ENCODE measurements at places on chromosomes 6 and 20.
A peak's percentile ranks its signal among the peaks of the same experiment; 100 is the strongest.

DNA sequence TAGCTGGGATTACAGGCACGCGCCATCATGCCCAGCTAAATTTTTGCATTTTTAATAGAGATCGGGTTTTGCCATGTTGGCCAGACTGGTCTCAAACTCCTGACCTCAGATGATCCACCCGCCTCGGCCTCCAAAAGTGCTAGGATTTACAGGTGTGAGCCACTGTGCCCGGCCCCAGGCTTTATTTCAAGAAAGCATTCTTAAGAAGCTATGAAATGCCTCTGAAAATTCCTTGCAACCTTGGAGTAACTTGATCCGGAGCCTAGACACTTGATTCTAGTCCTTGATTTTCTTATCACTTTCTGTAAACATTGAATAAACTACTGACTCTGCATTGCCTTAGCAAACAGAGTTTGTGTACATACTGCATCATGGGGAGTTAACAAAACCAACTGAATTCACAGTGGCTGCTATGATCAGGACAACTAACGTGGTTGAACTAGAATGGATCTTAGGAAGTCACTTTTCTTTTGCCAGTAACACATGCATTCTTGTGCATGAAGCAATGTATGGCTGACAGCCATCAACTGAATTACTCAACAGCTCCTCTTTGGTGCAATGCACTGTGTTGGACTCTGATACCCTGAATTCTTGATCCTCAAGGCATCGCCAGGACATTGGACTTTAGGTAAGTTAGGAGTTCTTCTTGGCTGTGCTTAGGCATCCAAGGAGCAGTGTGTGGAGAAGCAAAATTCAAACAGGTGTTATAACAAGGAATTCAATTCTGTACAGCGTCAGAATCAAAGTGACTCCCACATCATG lies 102.8 kb upstream of the TMEM170B start:
- no peak for DNase-seq

DNA sequence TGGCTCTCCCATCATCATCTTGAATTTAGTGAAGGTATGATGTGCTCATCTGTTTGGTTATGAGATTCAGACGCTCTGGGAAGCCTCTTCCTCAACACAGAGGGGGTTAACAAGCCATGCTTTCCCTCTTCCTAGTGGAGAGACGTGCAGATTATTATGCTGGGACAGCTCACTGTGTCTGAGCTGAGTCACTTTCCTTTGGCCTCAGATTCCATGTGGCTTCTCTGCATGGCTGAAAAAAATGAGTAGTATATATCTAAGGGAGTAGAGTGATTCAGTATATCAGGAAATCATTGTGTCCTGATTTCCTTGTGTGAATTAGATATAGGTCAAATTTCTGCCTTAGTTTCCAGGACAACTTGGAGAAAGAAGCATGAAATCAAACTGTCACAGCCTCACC lies 52.6 kb downstream of the FIG4 start:
- DNase-seq, result peak; percentile 3

DNA sequence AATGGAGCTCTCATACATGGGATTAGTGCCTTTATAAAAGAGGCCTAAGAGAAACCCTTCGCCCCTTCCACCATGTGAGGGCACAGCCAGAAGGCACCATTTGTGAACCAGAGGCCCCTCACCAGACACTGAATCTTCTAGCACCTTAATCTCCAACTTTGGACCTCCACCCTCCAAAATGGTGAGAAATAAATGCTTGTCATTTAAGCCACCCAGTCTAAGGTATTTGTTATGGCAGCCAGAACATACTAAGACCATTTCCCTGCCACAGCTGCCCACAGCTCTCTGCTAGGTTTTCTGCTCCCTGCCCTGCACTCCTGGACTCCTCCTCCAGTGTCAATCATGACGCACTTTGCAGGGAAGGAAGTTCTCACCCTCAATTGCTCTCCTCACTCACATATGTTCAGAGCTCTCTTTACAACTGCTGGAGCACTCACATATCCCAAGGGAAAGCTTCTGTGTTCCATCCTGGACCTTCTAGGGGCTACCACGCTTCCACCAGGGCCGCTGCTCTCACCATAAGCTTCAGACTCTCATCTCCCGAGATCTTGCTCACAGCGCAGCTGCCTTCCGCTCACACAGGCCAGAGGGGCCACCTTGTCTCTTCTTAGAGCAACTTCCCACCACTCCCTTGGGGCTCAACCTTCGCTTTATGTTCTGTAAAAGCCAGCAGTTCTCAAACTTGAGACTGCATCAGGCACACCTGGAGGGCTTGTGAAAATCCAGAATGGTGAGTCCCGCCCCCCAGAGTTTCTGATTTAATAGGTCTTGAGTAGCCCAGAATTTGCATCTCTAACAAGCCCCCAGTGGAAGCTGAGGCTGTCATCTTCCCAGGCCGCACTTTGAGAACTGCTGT lies 1.6 kb upstream of the LY86 start:
- DNase-seq, result no peak

DNA sequence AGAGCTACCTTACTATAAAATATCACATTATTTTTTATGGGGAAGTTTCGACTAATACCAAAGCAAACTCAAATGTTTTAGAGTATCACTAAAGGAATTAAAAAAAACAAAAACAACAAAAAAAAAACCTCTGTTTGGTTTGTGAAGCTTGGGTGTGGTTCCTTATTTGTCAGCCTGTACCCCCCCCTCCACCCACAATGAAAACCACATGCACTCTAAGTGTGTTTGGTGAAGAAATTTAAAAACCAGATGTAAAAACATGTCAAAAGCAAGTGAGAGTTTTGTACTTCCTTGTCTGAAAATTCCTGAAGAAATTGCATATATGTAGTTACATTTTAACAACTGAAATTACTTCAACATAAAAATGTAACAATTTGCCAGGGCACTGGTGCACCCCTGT lies 3.1 kb downstream of the STK38 start:
- DNase-seq, result no peak

- peak; percentile 53 for DNase-seq
These were observed 248.0 kb downstream of the CDH26 start for GRCh38 chr20:60206259-60206658.

DNA sequence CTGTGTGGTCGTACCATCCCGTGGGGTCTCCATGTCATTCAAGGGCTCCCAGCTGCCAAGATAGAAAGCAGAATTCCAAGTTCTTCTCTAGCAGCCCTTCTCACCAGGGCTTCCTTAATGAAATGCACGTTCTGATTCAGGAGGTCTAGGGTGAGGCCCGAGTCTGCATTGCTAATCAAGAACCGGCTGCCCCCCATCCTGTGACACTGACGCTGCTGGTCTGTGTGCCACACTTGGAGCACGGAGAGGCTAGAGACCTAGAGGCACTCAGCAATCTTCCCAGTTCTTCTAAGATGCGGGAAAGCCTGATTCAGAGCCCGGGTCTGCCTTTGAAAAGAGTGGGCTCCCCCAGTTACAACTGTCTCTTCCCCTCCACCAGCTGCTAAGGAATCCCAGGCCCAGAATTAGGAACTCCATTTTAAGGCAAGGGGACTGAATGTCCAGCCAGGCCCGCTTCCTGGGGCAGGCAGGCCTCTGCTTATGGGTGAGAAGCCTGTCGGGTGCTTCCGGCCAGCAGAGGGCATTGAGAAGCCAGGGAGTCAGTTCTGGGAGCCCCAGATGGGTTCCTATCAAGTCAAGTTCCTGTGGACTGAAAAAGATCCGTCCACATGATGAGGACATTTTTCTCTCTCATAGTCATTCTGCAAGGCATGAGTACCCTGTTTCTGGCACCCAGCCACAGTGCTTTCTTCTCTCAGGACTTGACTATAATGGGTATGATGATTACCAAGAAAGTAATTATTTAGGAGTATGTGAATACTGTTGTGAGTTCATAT lies 69.8 kb upstream of the RIN2 start:
- peak; percentile 75 for DNase-seq

DNA sequence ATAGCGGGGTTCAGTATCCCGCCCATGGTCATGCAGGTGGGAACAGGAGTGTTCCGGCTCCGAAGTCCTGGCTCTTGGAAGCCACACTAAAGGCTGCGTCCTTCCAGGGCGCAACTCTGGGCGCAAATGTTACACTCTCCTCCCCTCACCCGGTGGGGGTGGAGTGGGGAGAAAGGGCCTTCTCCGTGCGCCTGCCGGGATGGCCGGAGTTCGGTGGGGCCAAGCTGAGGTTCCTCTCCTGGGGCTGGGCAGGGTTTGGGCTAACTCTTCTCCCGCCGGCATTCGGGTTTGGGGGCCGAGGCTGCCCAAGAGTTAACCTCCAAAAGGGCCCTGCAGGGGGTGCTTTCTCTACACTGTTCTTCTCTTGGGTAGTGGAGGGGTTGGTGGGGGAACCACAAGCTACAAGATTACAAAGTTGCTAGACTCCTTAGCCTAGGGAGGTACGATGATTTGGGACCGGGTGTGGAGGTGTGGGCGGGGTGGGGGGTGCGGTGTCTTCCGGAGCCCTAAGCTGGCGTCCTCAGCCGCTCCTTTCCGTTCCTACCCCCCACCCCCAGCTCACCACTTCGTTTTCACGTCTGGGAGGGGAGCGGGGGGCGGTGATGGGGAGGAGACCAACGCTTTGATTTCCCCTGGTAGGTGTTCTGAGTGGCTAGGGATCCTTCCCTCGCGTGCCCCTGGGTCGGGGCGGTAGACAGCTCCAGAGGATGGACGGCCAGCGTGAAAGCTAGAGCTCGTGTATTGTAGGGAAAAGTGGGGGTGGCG lies 12.3 kb downstream of the NRN1 start:
- DNase-seq, result no peak

DNA sequence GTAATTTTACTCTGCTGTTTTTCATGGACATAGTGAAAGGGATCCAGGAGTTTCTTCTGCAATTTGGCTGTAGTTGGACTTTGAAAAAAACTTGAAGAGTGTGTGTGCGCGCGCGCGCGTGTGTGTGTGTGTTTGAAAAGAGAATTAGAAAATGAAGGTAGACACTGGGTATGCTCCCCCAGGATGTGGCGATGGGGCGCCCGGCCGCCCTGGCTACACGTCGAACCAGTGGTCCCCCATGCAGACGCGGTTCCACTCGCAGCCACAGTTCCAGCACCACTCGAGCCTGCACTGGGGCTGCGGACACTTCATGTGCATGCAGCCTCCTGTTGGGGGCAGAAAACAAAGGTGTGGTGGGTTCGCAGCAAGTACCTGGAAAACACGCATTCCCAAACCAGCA lies 76.0 kb upstream of the AGPAT4 start:
- no peak for DNase-seq

- no peak for DNase-seq
These were observed 6.7 kb downstream of the AFDN start for GRCh38 chr6:167833396-167833763.

DNA sequence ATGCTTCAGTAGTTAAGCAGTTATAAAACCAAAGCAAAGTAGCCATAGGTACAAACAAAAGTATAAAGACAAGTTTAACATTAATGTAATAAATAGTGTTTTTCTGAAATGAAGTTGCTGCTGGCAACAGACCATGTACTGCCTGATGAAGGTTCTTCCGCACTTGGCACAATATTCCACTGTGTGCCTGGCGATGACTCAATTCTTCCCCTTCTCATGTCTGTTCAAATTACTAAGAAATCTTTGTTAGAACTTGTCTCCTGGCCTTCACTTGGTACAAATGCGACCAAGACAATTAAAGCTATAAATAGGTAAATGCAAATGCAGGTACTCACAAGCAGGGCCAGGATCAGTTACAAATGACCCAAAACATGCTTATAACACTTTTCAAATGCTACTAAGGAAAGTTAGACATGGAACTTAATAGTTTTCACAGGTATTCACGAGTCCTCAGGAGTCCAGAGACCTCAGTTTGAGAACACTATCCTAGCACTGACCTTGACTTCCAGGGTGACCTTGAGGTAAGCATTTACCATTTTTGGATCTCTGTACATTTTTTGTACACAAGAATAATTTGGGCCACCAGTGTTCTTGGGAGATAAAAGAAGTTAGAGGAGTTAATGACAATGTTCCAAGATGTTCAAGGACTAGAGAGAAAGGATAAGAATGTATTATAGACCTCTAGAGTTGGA lies 8.1 kb upstream of the DDR1 start:
- peak; percentile 64 for DNase-seq

DNA sequence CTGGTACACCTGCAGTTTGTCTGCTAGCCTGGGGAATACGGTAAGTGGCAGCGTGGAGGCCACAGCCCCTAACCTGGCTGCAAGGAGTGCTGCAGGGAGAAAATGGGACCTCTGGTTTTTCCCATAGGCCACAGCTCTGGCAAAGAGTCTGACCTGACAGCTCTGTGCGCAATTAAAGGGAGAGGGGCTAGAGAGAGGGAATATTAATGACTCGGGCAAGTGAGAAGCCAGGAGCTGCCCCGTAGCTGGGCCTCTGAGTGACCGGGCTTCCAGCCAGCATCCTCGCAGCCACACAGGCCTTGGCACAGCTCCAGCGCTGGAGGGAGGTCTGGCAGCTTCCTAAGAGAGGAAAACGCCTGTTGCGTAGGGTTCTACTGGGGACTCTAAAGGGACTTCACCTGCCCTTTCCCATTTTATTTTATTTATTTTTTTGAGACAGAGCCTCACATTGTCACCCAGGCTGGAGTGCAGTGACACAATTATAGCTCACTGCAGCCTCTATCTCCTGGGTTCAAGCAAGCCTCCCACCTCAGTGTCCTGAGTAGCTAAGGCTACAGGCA lies 18.2 kb upstream of the OCSTAMP start:
- DNase-seq, result peak; percentile 88

GRCh38 chr6:90273863-90274262 lies 22.8 kb downstream of the BACH2 start:
- DNase-seq, result no peak

- no peak for DNase-seq
These were observed 1201.6 kb upstream of the CITED2 start for GRCh38 chr6:140576004-140576555.

DNA sequence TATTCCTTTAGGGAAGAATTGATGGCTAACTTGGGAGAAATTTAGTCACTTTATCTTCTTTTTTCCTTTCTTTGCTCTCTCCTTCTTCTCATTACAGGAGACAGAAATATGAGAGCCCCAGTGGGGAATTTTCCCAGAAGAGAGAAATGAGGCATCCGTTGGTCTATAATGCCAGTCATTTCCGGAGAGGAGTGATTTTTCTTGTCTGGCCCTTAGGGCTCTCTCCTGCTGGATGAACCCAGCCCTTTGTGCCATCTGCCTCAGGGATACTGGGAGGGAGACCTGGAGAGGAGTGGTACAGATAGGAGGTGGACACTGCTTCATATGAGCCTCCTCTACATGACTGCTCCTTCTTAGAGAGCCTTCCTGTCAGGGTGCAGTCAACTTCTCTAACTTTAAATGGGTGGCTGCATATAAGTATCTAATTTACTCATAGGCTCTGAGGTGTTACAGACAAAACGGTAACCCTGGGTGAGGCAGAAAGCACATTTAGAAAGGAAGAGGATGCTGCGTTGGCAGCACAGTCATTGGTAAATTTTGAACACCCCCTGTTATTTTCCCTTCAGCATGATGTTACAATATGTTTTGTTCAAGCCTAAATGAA lies 21.9 kb downstream of the RIMS1 start:
- no peak for DNase-seq

GRCh38 chr6:85792254-85792653 lies 149.6 kb upstream of the SYNCRIP start:
- DNase-seq, result no peak

DNA sequence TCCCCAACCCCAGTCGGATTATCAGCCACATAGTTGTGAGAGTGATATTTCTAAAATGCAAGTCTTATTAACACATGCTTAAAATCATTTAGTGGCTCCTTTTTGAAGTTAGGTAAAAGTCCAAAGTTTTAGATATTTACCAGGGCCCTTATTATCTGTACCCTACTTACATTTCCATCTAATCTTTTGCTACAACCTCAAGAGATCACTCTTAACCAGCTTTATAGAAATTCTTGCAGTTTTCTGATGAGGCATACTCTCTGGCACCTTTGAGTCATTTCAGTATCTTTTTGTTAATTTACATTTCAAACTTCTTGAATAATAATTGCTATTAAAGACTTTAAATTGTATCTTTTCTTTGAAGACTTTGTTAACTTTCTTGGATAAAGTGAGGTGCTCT lies 453.3 kb downstream of the RFPL4B start:
- no peak for DNase-seq
